Activated CD4-positive, alpha-beta T cell treated with anti-CD3 and anti-CD28 coated beads, Interleukin-2, amount 50 U/mL, for 4 hours (primary cell): ENCODE measurements at places on chromosomes 12 and 14.

- no peak for DNase-seq
Observed at GRCh38 chr12:130661486-130662255, 54.4 kb downstream of the RIMBP2 start.

GRCh38 chr12:11895421-11896078 is 175.2 kb upstream of the BCL2L14 start:
- no peak for DNase-seq

GRCh38 chr14:52360831-52361230 is 46.7 kb downstream of the PTGER2 start:
- DNase-seq = no peak

- DNase-seq = no peak
Observed at GRCh38 chr14:28130610-28131284, 635.8 kb upstream of the FOXG1 start.

DNA sequence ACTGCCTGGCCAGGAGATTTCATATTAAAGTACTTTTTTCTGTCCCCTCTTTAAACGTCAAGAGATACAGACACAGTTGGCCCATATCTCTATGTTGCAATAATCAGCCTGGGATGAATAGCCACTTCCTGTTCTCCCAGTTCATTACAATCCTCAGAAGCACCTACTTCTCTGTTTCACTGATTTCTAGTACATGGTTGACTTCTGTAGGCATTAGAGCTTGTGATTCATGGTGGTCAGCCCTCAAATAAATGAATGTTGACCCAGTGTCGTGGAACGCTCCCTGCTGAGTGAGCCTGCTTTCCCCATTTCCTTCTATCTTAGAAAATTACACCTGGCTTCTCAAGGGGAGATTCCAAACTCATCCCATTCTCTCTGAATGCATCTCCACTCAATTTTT is 416.7 kb downstream of the PDZRN4 start:
- DNase-seq = no peak

GRCh38 chr14:75452900-75453816 is 25.3 kb downstream of the JDP2 start:
- DNase-seq = no peak
